GM12891 (cell line): ENCODE measurements at places on chromosomes 3 and 15.

GRCh38 chr3:66195347-66195783 is 25.4 kb upstream of the SLC25A26 start:
- DNase-seq, result no peak

- DNase-seq, result no peak
Measured at GRCh38 chr3:8500319-8500988, 1.2 kb upstream of the LMCD1 start.

DNA sequence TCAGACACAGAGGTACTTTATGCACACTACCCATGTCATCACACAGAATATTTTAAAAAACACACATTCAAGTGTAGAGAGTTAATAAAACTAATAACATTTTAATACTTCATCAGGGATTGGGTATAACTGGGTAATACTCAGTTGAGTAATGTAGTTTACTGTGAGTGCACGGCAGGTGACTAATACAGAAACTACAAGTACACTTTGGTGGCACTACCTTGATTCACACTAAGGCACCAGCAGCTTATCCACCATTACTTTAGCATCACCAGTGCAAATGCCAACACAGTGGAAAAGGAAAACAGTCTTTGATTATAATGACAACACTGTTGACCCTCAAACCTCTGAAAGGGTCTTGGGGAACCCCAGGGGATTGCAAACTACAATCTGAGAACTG is 33.6 kb downstream of the ZNF280D start:
- DNase-seq, result no peak

DNA sequence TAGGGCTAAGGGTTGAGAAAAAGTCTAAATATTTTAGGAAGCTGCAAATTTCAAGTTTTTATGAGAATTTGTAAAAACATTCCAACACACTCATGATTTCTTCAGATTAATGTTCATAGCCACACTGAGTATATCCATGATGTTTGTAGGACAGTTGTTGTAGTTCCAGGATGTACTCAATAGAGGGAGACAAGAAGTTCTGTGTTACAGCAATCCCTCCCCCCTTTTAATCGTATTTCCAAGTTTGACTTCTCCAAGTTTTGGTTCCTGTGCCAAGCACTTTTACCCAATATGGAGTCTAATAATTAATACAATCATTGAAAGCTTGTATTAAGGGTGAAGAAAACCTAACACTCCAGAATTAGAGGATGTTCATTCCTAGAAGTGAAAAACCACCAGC is 143.4 kb downstream of the FEZF2 start:
- DNase-seq, result no peak

DNA sequence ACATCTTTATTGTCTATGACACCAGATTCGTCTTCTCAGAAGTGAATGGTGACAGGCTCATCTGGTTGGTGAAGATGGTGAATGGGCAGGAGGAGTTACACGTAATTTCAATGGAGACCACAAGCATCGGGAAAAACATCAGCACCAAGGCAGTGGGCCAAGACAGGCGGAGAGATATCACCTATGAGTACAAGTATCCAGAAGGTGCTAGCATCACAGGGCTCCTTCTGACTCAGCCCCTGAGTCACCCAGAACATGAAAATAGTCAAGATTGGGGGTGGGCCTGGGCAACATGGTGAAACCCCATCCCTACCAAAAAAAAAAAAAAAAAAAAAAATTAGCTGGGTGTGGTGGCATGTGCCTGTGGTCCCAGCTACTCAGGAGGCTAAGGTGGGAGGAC is 32.6 kb downstream of the TGM4 start:
- no peak for DNase-seq

- no peak for DNase-seq
Measured at GRCh38 chr15:91552555-91552954, 301.0 kb upstream of the SLCO3A1 start.

DNA sequence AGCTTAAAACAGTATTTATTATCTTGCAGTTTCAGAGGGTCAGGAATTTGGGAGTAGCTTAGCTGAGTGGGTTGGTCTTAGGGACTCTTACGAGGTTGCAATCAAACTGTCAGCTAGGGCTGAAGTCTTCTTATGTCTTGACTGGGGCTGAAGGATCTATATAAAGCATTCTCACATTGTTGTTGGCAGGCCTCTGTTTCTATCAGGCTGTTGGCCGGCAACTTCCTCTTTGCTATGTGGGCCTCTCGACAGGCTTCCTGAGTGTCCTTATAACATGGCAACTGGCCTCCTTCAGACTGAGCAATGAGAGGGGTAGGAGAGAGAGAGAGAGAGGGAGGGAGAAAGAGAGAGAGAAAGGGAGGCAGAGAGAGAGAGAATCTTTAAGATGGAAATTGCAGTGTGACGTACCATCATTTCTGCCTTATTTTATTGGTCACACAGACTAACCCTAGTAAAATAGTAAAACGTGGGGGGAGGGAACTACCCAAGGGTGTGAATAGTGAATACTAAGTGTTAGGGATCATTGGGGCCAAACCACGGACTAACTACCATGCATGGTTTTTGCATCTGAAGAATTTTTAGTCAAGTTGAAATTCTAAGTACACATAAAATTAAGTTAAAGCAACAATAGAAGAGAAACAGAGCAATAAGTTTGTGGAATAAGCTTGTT is 16.1 kb downstream of the FGF7 start:
- DNase-seq, result no peak

DNA sequence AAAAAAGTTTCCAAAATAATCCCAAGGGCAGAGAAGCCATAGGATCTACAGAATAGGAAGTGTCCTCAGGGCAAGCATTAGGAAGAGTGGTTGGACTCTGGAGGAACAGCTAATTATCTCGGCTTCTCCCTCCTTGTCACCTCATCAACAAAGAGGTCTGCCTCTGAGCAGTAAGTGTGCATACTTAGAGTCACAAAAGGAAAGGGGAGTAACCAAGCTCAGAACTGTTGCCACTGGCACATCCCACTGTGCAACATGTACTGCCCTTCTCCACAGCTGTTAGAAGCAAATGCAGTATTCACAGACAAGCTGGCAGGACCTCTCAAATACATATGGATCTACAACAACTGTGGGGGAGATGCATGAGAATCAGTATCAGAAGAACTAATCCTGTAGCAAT is 31.5 kb downstream of the NGLY1 start:
- no peak for DNase-seq

DNA sequence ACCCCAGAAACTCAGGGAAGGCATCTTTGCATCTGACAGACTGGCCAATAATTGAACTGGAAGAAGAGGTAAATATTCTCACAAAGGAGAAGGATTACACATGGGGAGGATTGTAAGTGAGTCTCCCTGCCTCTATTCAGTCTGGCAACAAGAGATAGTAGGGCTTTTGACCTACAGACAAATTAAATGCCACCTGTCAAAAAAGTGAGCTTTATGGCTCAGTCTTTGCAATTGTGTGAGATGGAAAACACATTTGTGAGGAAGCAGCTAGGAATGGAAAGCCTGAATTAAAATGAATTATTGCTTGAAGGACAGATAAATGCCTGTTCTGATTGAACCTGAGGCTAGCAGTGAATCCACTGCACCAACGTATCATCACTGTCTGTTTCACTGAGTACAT is 173.3 kb upstream of the GOLIM4 start:
- DNase-seq, result no peak

- no peak for DNase-seq
Measured at GRCh38 chr3:44444437-44444836, 33.0 kb downstream of the ZNF445 start.

DNA sequence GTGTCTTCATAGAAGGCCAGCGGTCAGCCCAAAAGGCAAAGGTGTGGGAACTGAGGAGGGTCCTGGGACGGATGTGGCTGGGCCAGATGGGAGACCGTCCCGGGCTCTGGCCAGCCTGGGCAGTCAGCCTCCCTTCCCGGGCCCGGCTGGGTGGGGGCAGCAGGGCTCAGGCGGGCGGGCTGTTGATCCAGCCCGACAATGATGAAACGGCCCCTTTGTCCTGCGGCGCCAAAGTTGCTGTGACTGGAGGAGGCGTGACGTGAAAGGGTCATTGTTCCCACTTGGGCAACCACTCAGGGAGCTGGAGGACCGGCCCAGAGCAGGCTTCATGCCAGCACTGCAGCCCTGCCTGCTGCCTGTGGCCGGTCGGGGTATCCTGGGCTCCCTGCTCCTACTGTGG is 16.5 kb downstream of the DUSP7 start:
- no peak for DNase-seq

GRCh38 chr3:153284282-153284938 is 122.4 kb downstream of the RAP2B start:
- DNase-seq, result no peak

- no peak for DNase-seq
Measured at GRCh38 chr3:177692304-177692975, 495.2 kb upstream of the TBL1XR1 start.

GRCh38 chr15:93982226-93982727 is 249.1 kb upstream of the MCTP2 start:
- DNase-seq, result no peak

DNA sequence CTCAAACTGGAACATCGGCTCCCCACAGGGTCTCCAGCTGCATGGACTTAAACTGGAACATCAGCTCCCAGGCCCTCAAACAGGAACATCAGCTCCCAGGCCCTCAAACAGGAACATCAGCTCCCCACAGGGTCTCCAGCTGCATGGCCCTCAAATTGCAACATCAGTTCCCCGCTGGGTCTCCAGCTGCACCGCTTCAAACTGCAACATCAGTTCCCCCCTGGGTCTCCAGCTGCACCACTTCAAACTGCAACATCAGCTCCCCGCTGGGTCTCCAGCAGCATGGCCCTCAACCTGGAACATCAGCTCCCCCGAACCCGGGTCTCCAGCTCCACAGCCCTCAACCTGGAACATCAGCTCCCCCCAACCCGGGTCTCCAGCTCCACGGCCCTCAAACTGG is 82.0 kb downstream of the TFRC start:
- DNase-seq, result no peak

- DNase-seq, result no peak
Measured at GRCh38 chr15:29633971-29634370, 188.3 kb downstream of the TJP1 start.

DNA sequence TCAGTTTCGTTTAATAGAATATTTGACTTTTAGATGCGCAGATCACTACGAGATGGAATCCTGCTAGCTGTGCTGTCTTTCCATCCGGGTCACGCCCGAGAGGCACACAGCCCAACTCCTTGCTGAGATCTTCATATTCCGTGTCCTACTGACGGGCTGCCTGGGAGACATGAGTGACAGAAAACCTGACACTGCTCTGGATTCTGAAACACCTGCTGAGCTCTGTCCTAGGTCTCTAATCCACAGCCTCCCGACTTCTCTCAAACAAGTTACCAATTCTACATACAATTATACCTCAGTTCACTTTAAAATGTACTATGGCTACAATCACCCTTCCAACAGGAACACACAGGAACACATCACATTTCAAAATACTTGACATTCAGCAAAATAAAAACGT is 27.2 kb downstream of the TFRC start:
- DNase-seq, result no peak

DNA sequence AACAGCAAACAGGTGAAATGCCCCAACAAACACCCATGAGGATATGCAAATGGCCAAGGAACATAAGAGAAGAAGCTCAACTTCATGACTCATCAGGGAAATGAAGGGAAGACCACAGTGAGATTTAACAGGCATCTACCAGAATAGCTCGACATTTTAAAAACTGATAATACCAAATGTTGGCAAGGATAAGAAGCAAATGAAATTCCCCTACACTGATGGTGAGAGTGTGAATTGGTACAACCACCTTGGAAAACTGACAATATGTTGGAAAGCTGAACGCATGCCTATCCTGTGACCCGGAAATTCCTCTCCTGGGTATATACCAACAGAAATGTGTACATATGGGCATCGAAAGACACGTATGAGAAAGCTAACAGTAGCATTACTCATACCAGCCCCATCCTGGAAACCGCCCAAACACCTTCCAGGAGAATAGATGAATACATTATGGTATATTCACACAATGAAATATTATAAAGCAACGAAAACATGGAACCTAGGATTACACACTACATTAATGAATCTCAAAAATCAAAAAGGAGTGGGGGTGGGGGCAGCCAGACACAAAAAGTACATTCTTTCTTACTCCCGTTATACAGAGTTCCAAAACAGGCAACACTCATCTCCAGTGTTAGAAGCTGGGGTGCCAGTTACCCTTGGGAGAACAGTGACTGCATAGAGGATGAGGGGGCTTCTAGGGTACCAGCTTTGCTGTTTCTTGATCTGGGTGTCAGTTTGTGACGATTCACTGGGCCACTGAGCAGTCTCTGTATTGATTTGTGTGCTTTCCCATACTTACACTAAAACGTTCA is 16.9 kb downstream of the RFTN1 start:
- DNase-seq, result no peak

GRCh38 chr15:74523982-74524381 is 17.0 kb upstream of the ARID3B start:
- no peak for DNase-seq

DNA sequence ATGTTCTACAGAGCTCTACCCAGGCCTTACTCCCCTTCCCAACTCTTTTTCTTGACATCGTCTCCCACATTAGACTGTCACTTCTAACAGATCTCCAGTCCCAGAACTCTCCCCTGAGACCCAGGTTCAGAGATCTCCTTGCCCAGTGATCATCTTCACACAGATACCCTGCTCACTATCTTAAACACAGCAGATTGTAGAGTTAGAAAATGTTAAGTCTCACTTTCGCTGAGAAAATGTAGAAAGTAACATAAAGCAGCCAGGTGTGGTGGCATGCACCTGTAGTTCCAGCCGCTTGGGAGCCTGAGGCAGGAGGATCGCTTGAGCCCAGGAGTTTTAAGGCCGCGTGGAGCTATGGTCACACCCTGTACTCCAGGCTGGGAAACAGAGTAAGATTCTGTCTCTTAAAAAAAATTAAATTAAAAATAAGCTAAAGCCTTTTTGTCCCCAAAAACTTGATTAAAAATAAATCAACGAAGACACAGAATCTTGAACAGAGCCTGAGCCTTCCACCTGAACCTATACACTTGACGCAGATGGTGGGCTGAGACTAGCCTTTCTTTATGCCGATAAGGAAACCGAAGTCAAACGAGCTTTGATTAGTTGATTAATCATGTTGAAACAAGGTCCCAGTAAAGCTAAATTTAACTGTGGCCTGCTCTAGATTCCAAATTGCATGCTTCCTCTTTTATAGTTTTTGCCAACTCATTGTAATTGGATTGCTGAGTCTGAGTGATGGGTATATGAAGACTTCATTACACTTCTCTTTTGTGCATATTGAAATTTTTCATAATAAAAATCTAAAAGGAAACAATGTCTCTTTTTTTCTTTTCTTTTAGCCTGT is 31.3 kb upstream of the BLM start:
- no peak for DNase-seq

- no peak for DNase-seq
Measured at GRCh38 chr3:173037840-173038483, 103.1 kb downstream of the SPATA16 start.

DNA sequence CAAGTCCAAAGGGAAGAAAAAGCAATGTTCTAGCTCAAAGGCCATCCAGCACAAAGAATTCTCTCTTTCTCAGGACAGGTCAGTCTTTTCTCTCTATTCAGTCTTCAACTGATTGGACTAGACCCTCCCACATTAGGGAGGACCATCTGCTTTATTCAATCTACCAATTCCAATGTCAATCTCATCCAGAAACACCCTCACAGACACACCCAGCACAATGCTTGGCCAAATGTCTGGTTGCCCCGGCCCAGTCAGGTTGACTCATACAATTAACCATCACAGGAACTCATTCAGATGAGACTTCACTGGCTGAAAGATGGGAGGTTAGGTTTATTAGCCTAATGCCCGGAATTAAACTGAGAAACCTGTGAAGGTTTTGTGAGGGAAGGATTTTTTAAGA is 32.4 kb downstream of the ACAN start:
- DNase-seq, result no peak

GRCh38 chr3:29465836-29466235 is 185.0 kb downstream of the RBMS3 start:
- no peak for DNase-seq

- DNase-seq, result no peak
Measured at GRCh38 chr3:149310796-149311534, 22.5 kb downstream of the TM4SF18 start.

GRCh38 chr3:63864008-63864964 is 619 bp downstream of the ATXN7 start:
- DNase-seq, result peak; percentile 56
